NCI-H510A treated with DMSO at 0.1 percent for 48 hours (cell line): ENCODE measurements at places on chromosomes 6 and 20.

- DNase-seq, result no peak
Measured at GRCh38 chr20:46946181-46946624, 51.6 kb downstream of the EYA2 start.

DNA sequence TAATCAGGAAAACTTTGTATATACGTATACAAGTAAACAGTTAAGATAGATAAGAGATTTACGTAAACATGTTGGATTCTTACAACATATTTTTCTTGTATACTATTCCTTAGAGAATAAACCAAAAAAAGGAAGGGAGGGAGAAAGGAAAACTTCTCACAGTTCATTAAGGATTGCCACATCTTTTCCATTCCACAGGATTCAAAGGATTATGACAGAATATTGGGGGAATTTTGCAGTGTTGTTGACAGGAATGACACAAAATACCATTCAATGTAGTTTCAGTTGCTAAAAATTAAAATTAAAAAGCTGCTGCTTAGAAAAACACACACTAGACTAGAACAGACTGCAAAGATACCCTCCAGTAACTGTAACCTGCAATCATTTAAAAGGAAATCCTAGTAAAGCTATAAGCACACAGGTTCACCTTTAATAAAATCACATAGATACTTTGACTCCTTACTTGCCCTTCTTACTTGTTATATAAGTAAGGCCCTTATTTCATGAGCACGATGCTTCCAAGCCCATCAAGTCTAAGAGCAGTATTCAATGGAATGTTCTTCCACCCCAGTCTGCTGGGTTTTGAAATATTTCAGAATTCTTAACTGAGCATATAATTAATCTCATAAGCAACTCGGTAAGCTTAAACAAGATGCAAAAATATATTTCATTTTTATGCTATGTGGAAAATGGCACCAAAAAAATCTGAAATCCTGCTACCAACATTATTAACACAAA lies 107.8 kb downstream of the SMLR1 start:
- no peak for DNase-seq

DNA sequence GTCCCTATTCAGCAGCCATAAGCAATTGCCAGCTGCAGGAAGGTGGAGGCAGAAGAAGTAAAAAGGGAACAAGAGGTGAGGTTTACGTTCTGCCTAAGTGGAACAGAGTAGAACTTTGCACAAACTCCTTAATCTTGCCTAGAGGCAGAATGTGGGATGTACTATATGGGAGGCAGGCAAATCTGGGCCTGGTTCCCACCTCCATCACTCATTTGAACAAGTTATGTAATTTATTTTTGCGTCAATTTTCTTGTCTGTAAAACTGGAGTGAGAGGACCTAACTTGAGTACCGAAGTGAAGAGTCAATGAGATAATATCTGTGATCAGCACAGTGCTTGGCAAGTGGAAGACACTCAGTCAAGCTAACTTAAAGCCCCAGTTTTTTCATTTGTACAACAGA lies 2.0 kb upstream of the TPBG start:
- no peak for DNase-seq

DNA sequence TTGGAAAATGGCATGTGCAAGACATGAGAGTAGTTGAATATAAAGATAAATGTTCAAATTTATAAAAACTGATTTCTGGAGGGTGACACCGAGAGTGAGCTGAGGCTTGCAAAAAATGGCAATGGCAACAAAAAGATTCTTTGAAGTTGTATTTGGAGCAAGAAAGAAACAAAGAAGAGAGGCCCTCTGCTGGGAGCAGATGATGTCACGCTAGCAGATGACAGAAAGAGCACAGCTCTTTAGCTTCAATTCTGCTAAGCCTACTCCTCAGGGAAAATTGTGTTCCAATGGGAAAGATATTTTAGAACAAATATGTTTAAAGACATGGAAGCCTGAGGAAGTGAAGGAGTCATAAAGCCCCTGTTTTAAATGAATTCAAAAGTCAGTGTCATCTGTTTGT lies 125.3 kb upstream of the NOX3 start:
- no peak for DNase-seq

DNA sequence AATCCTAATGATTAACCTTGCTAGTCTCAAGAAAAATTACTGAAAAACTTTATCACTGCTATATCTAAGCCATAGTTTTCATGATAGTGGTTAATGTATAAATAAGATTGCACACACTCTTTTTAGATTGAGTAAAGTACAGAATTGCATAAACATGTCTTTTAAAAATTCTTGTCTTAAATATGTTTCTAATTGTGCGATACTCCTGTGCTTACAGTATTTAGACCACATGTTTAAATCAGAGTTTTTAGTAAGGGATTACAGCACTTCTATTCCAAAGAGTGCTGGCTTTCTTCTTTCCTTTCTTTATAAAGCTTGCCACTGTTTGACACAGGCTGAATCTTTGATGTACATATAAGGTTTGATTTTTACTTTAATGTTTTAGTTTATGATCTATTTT lies 36.8 kb upstream of the RGS17 start:
- no peak for DNase-seq

DNA sequence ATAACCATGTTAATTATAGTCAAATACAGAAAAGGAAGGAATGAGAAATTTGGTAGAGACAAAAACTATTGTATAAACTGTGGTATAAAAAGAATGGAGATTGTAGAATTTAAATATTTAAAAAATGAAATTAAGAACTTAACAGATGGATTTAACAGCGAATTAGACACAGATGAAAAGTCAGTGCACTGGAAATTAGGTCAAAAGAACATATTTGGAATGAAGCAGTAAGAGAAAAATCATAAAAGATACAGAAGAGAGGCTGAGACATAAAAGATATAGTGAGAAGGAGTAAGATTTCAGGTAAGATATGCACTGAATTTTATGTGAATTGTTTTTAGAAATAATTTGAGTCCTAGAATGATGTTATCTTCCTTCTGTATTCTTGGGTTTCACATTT lies 14.0 kb downstream of the TSPYL4 start:
- DNase-seq, result no peak

DNA sequence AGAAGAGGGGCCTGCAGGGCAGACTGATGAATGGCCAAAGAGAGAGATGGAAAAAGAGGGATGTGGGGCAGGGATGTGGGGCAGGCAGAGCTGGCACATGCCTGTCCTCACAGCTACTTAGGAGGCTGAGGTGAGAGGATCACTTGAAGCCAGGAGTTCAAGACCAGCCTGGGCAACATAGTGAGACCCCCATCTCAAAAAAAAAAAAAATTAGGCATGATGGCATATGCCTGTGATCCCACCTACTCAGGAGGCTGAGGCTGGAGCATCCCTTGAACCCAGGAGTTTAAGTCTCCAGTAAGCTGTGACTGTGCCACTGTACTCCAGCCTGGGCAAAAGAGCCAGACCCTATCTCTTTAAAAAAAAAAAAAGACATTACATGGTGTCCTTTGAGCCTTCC lies 34.8 kb downstream of the RNF8 start:
- DNase-seq, result no peak
